ENCODE measurements at places on chromosomes 5 and 9. TPM values are rescaled to one million over a fixed set of nuclear protein-coding genes. Genes with fewer than 3 reads are reported as not detected.

HTR1A gene
- polyA plus RNA-seq: not detected

SLC6A7 gene
- polyA plus RNA-seq: 0.39 TPM

TRPM3 gene
- 0.86 TPM for polyA plus RNA-seq

IFNB1 gene
- polyA plus RNA-seq: not detected

KCNV2 gene
- not detected for polyA plus RNA-seq

PALM2AKAP2 gene
- polyA plus RNA-seq: 2.7 TPM

PCAT7 gene
- 11.3 TPM for polyA plus RNA-seq

IL13 gene
- not detected for polyA plus RNA-seq

DNM1 gene
- 40.6 TPM for polyA plus RNA-seq

QRFP gene
- polyA plus RNA-seq: 0.74 TPM

LCN1 gene
- polyA plus RNA-seq: 0.63 TPM

NELFB gene
- 61.1 TPM for polyA plus RNA-seq

LSM11 gene
- 1.3 TPM for polyA plus RNA-seq

LCN10 gene
- polyA plus RNA-seq: not detected

ERMP1 gene
- 15.9 TPM for polyA plus RNA-seq

EPB41L4B gene
- 12.2 TPM for polyA plus RNA-seq

SPRY4 gene
- polyA plus RNA-seq: 4.3 TPM

ENTPD2 gene
- polyA plus RNA-seq: 1.1 TPM

CAMK2A gene
- polyA plus RNA-seq: 1.2 TPM

GRIA1 gene
- 0.54 TPM for polyA plus RNA-seq

ITGA2 gene
- 1.5 TPM for polyA plus RNA-seq

ZNF79 gene
- polyA plus RNA-seq: 3.8 TPM

PKN3 gene
- 3.7 TPM for polyA plus RNA-seq

EPB41L4A gene
- polyA plus RNA-seq: 9.5 TPM

PCYOX1L gene
- polyA plus RNA-seq: 12.9 TPM
